ENCODE measurements at places on chromosomes 6 and 20.
A peak's percentile ranks its signal among the peaks of the same experiment; 100 is the strongest.

DNA sequence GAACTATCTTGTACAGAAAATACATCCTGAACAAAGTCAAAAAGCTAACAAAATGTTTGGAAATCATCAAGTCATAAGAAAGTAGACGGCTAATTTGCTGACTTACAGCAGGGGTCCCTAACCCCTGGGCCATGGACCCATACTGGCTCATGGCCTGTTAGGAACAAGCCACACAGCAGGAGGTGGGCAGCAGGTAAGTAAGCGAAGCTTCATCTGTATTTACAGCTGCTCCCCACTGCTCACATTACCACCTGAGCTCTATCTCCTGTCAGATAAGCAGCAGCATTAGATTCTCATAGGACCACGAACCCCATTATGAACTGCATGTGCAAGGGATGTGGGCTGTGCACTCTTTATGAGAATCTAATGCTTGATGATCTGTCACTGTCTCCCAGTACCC lies 115.5 kb downstream of the CDK19 start:
- DNase-seq: no peak

- DNase-seq: peak; percentile 7
These were observed 119.7 kb upstream of the ZNF184 start for GRCh38 chr6:27592481-27593199.

DNA sequence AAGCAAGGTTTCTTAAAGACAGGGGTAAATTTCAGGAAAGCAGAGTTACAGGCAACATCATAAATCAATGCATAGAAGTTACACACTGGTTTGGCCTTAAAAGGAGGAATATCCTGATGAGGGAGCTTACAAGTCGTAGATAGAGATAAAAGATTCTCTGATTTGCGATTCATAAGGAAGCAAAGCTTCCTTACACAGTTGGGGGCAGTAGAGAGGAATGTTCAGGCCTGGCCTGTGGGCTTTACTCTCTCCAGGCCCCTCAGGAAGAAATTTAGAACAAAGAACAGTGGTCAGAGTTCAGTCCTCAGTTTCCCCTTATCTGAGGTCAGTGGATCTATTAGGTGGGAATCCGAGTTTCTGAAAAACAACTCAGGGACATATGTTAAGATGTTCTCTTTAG lies 19.3 kb downstream of the HLA-C start:
- no peak for DNase-seq

GRCh38 chr6:39173270-39173669 lies 56.0 kb downstream of the KCNK5 start:
- DNase-seq: no peak

DNA sequence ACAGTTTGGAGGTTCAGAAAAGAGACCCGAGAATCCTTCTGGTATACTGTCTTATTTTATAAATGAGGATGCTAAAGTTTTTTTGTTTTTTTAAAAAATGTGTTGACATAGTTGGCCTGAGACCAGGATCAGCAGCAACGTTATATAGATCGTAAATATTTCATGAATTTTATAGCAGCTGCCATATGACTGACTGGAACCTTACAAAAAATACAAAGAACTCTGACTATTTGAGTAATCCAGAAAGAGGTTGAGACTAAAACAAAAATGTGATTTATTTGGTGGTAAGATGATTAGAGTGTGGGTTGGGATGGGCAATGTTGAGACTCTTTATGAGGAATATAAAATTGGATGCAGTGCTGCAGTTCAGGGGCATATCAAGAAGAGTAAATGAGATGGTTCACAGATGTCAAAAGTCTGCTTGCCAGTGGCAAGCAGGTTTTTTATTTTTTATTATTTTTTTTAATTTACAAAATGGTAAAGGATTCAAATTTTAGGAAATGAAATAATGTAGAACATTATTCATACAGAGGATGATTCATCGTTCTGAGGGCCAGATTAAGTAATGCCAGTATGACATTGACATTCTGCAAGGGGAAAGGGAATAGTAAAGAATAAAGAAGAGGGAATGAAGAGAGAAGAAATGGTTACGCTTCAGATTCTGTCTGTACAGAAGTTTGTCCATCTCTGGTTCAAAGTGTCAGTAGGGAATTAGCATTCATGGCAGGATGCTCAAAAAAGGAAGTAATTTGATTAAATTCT lies 58.5 kb downstream of the SCAF8 start:
- no peak for DNase-seq

- DNase-seq: no peak
These were observed 40.3 kb downstream of the UQCC2 start for GRCh38 chr6:33670971-33671743.

DNA sequence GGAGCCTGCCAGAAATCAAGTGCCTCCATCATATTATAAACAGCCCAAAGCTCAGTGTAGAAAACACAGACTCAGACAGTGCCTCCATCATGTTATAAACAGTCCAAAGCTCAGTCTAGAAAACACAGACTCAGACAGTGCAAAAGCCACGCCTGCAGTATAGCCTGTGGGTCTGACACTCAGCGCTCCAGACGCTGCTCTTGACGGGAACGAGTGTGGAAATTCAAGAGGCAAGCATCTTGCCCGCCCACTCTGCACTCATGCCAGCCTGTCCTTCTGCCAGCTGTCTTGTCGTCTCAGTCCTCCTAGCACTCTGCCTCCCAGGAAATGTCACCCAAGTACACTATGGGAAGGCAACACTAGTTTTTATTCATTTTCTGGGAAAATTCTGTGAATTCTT lies 274.2 kb upstream of the CDH4 start:
- no peak for DNase-seq

DNA sequence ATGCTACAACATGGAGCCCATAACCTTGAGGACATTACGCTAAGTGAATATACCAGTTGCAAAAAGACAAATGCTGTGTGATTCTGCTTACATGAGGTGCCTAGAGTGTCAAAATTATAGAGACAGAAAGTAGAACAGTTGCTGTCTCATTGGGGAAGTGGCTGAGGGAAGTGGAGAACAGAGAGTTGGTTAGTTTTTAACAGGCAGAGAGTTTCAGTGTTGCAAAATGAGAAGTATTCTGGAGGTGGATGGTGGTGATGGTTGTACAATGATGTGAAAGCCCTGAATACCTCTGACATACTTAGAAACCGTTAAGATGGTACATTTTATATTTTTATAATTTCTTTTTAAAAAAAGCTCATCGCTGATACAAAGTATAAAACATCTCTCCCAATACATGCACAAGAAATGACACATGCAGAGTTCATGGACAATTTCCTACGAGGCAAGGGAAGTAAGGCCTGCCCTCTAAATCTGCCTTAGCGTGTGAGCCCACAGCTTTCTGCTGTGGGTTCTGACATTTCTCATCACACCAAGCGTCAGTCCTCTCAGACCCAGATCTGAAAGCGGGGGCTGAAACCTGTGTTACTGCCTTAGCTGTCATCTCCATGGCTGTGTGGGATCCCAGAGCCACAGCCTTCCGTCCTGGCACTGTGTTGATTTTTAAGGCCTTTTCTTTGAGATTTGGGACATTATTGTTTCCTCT lies 126.0 kb downstream of the RNASET2 start:
- DNase-seq: peak; percentile 5

DNA sequence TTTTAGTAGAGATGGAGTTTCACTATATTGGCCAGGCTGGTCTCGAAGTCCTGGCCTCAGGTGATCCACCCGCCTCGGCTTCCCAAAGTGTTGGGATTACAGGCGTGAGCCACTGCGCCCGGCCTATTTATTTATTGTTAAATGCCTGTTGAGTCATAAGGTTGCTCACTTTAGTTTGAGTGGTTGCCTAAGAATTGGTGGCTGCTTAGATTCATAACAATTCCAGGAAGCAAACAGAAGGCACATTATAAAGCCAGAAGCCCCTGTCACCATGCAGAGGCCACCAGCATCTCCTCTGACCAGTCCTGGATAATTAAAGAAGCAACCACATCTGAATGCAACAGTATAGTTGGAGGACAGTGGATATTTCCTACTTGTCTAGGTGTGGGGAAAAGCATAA lies 24.0 kb upstream of the ARMH2 start:
- no peak for DNase-seq

- no peak for DNase-seq
These were observed 393.5 kb downstream of the RNGTT start for GRCh38 chr6:88569959-88570358.

- DNase-seq: no peak
These were observed 1.4 kb downstream of the CST9 start for GRCh38 chr20:23604306-23604705.

DNA sequence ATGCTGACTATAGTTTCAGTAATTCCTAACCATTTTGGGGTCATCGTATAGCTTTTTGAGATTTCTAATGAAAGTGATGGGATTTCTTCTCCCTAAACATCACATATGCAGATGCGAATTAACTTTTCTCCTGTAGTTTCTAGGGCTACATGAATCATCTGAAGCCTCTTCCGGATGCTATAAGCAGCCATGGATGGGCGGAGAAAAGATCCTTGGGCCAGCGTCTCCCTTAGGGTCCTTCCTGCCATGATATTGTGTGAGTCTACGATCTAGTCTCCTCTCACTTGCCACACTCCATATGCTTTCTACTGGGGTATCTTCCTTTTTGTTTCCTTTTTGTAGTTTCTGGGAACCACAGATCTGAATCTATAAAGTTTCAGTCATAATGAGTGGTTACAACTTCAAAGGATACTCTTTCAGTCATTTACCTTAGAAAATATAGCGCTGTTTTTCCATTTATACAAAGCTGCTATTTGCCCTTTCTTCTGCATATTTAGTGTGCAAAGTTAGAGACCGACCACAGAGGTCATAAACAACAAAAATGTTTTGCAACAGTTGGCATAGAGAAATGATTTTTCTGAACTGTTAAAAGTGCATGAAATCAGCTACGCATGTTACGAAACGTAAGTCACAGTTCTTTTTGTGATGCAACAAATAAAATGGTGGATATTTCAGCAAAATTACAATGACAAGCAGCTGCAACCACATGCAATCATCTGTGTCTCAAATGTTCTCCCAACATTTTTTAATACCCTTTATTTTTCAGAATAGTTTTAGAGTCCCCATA lies 396.2 kb upstream of the SLC35B3 start:
- DNase-seq: no peak

DNA sequence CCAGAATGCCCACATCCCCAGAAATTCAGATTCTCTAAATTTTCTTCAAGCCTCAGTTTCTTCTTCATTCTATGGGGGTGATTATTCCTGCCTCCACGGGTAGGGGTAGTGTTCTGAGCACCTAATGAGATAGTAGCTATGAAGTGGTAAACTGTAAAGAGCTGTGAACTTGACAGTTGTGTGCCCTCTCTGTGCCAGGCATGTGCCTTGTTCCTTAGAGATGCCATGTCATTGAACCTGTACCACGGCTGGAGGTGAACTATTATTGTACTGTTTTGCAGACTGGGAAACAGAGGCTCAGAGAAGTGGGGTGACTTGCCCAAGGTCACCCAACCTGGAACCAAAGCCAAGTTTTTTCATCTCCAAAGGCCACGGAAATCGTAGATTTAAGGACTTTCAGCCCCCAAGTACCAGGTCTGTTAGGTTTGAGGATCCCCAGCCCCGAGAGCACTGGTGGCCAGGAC lies 67.7 kb upstream of the SIRPA start:
- DNase-seq: no peak

GRCh38 chr6:14889188-14889587 lies 356.7 kb upstream of the JARID2 start:
- DNase-seq: no peak

GRCh38 chr20:37615340-37616109 lies 78.3 kb upstream of the CTNNBL1 start:
- peak; percentile 0 for DNase-seq

GRCh38 chr20:38751360-38751976 lies 3.2 kb downstream of the ACTR5 start:
- DNase-seq: peak; percentile 44

- DNase-seq: no peak
These were observed 1633.9 kb downstream of the GRIK2 start for GRCh38 chr6:103027271-103027931.

GRCh38 chr6:148771896-148772554 lies 25.2 kb downstream of the UST start:
- no peak for DNase-seq
